ENCODE measurements at places on chromosomes 5 and 9. TPM values are rescaled to one million over a fixed set of nuclear protein-coding genes. Genes with fewer than 3 reads are reported as not detected.

The SLC34A3 gene
- not detected for total RNA-seq

The PDGFRB gene
- total RNA-seq = 13.0 TPM

The OMD gene
- not detected for total RNA-seq

The PCDHGA4 gene
- 9.2 TPM for total RNA-seq

The NR2F1-AS1 gene
- total RNA-seq = 23.0 TPM

The ANGPTL2 gene
- total RNA-seq = 25.5 TPM

The EDIL3 gene
- 29.7 TPM for total RNA-seq

The PCA3 gene
- not detected for total RNA-seq

The PKN3 gene
- total RNA-seq = 14.8 TPM

The QRFP gene
- total RNA-seq = not detected

The C5orf58 gene
- not detected for total RNA-seq

The FOXD4L5 gene
- not detected for total RNA-seq

The NR2F1 gene
- total RNA-seq = 55.4 TPM

The TEX48 gene
- not detected for total RNA-seq

The PLCXD3 gene
- total RNA-seq = not detected

The TAF11L5 gene
- total RNA-seq = not detected

The USP20 gene
- 19.9 TPM for total RNA-seq

The RAB3C gene
- total RNA-seq = 4.2 TPM

The MCCC2 gene
- total RNA-seq = 30.8 TPM

The KCNMB1 gene
- total RNA-seq = not detected

The PCSK1 gene
- total RNA-seq = 2.5 TPM
